ENCODE measurements at places on chromosomes 16 and 17.

- DNase-seq: no peak
These were observed 180.1 kb downstream of the SPECC1 start for GRCh38 chr17:20189302-20189701.

- DNase-seq: no peak
These were observed 143.9 kb upstream of the HS3ST2 start for GRCh38 chr16:22670044-22670536.

- no peak for DNase-seq
These were observed 47.1 kb downstream of the BCL7C start for GRCh38 chr16:30846649-30847402.

GRCh38 chr17:49439305-49439672 is 24.6 kb upstream of the PHB1 start:
- no peak for DNase-seq

Data from stimulated activated CD4-positive, alpha-beta T cell treated with anti-CD3 and anti-CD28 coated beads, Interleukin-15, amount 100 ng/mL, for 1 hour (primary cell).